ENCODE measurements at places on chromosomes 11 and 22. TPM values are rescaled to one million over a fixed set of nuclear protein-coding genes. Genes with fewer than 3 reads are reported as not detected.

DNA sequence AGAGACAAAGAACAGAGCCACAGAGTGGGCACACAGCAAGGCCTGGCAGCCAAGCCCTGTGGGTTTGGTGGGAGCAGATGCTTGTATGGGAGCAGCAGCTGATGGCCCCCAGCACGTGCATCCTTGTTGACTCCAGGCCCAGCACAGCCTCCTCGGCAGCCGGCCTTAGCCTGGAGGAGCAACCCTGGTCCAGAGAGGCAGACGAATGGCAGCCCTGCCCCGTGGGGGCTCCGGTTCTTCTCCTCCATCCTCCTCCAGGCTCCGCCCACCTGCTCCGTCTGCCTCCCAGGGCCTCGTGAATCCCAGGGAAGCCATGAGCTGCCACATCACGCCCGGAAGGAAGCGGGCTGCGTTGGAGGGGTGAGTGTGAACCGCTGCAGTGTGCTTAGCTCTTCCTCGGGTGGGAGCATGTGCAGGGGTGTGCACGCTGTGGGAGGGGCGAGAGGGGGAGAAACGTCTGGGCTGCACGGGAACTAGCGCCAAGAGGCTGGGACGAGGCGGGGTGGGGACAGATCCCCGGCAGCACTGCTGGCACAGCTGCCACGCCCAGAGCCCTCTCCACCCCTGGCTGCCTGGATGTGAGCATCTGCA lies 36.3 kb upstream of the JAM3 start:
- peaks cover 11% of the 10 kb centered on the region for H3K27me3 ChIP-seq
- H3K27ac ChIP-seq, result peak overlapping the region; percentile 86
- no peaks in the 10 kb centered on the region for H3K36me3 ChIP-seq
- no peak overlapping the region for H3K4me3 ChIP-seq

DNA sequence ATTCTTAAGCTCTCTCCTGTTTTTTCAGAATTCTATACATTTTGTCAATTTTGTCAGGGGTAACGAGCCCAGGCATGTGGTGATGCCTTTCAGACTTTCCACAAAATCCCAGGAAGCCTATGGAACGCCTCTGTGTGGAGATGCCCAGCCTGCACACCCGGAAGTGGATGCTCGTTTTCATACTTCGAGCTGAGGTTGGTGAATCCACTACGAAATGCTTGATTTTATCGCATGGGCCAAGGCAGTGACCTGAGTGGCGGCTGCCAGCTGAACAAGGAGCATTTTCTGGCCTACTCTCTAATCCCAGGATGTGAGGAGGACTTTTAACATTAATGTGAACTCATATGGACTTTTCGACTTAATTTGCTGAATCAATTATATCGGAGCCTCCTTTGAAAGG lies 426.7 kb upstream of the B3GAT1 start:
- H3K36me3 ChIP-seq, result no peaks in the 10 kb centered on the region
- H3K4me1 ChIP-seq, result no peaks in the 10 kb centered on the region
- no peak for DNase-seq
- H3K27ac ChIP-seq, result no peak overlapping the region

DNA sequence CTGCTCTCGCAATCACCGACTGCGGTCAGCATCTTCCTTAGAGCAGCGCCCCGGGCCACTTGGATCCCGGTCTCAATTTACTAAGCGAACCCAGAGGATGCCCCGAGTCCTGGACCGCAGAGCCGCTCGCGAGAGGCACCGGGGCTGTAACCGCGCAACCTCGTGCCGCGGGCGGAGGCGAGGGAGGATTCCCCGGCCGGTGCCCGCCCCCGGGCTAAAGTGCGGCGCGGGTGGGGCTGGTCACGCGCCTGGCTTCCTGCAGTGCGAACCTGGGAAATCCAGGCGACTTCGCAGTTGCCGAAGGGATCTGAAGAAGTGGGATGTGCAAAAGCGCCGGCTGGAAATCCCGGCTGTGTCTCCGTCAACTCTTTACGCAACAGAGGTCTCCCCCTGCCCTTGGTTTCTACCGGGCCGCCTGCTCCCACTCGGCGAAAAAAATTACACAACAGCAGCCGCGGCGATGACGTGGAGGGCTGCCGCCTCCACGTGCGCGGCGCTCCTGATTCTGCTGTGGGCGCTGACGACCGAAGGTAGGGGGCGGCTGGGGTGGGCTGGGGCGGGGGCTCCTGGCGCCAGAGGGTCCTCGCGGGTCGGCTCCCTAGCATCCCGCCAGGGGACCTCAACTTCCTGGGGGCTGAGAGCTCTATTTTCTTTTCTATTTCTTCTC lies at the start of gene NCR3LG1:
NCR3LG1 (plus strand) TSS at position 291 of the 667 bp plus-strand sequence; CDS start at position 461, 170 bp downstream.
- peaks cover 63% of the 10 kb centered on the region for H3K27me3 ChIP-seq
- H3K4me1 ChIP-seq, result peaks cover 3% of the 10 kb centered on the region
- H3K36me3 ChIP-seq, result no peaks in the 10 kb centered on the region

Gene LINC01488
- total RNA-seq, result not detected

GRCh38 chr11:62574363-62575071 lies 826 bp upstream of the EEF1G start:
- peak overlapping the region; percentile 86 for H3K4me3 ChIP-seq
- H3K4me1 ChIP-seq, result peaks cover 8% of the 10 kb centered on the region
- H3K27ac ChIP-seq, result peak overlapping the region; percentile 62
- peaks cover 54% of the 10 kb centered on the region for H3K36me3 ChIP-seq
- H3K27me3 ChIP-seq, result no peaks in the 10 kb centered on the region

DNA sequence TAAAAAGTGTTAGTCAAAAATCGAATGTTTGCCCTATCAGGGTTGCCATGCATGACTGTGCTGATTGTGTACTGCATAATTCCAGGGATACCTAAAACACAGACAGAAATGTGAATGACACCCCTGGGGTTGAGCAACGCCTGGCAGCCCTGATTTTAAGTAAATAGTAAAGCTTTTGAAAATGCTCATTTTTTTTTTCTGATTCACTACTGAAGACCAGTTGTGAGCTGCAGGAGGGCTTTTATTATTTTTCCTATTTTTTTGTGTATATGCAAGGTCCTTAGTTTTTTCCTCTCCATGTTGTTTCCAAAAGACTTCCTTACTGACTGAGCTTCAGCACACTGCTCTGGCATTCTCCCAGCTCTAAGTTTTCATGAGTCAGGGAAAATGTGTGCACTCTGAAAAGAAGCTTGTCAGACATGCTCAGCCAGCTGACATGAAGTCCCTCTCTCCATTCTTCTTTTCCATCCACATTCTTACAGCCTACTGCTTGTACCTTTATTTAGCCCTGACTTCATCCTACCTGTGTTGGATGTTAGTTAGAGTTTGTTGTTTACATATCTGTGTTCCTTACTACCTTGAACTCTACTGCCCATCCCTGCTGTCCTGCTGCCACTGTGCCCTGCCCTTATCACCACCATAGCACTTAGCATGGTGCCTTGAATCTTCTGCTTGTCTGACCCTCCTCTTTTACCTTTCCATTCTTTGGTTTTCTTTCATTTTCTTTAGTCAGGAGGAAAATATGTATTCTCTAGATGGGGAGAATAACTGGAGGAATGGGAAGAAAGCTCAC lies 79.5 kb downstream of the HORMAD2 start:
- H3K4me1 ChIP-seq, result no peaks in the 10 kb centered on the region
- H3K27me3 ChIP-seq, result peaks cover 15% of the 10 kb centered on the region
- no peak overlapping the region for H3K4me3 ChIP-seq
- DNase-seq, result no peak
- H3K27ac ChIP-seq, result no peak overlapping the region
